ENCODE measurements at places on chromosomes 4 and X.

GRCh38 chr4:4754641-4755040 is 104.8 kb upstream of the MSX1 start:
- DNase-seq = no peak

DNA sequence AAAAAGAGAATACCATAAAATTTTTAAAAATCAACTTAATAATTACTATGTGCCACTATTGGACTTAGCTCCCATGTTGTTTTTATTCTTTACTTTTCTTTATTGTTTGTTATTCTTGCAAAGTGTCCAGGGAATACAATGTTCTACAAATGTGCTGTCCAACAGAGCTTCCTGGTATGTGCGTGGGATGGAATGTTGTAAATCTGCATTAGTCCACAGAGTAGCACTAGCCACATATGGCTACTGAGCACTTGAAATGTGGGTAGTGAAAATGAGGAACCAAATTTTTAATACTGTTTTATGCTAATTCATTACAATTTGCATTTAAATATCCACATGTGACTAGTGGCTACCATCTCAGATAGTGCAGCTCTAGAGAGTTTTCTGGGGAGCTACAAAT is 14.3 kb upstream of the CORIN start:
- peak; percentile 73 for DNase-seq

DNA sequence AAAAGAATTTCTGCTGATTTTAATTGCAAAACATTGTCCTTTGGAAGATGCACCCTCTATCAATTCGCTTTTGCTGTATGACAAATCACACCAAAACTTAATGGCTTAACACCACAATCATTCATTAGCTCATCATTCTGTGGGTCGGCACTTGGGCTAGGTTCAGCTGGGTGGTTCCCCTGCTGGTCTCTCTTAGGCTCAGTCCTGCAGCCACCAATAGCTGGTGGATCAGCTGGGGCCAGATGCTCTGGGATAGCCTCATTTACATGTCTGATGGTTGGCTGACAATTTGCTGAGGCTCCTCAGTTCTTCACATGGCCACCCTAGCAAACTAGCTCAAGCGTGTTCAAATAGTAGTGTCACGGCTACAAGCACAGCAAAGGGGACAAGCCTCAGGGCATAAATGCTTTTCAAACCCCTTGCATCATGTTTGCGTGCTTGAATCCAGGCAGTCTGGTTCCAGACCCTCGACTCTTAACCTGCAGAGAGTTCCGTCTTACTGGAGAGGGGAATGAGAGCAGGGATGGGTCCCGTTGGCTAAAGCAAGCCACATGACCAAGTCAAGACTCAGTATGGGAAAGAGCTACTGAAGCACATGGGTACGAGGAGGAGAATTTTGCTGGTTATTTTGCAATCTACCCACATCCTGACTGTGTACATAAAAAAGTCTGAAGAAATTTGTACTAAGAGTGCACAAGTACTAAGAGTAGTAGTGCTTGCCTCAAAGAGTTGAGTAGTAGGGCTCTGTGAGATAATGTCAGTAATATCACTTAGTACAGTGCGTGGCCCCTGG is 7.5 kb upstream of the ACSL1 start:
- DNase-seq = no peak

GRCh38 chrX:87236830-87237440 is 280.7 kb upstream of the KLHL4 start:
- DNase-seq = no peak

GRCh38 chr4:127783955-127784770 is 2.0 kb downstream of the HSPA4L start:
- no peak for DNase-seq

- DNase-seq = peak; percentile 63
These were observed 56.3 kb downstream of the CCDC149 start for GRCh38 chr4:24856586-24856985.

- peak; percentile 44 for DNase-seq
These were observed 20.5 kb downstream of the PSMD10 start for GRCh38 chrX:108070891-108071290.

DNA sequence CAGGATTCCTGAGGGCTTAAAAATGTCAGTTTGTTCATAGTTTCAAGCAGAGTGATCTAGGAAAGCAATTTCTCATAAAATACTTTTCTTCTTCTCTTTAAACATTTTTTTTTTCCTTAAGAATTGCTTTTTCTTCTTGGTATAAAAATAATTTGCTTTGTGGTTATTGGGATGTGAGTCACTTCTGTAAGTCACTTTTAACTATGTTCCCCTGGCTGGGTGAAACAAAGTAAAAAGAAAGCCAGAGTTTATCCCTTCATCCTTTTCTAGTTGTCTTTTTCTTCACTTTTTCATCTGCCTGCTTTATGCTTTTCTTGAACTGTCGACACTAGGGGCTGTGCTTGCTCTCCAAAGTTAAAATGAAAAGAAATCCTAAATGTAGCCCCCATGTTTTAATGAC is 33.5 kb downstream of the ARSJ start:
- DNase-seq = peak; percentile 79

DNA sequence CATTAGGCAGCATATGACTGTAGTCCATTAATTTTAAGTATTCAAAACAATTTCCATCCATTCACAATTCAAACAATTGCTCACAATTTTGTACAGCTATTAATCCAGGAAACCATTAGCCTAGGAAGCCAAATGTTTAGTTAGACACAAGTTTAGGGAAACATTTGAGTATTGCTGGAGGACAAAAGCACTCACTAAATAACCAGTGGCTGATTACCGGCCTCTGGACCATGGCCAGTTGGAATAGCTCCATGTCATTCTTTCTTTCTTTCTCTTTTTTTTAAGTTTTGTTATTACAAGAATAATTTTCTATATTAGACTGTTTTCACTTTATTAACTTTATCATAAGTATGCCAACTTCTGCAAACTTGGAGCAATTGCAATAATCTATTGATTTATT is 31.3 kb downstream of the TRIML2 start:
- DNase-seq = no peak

DNA sequence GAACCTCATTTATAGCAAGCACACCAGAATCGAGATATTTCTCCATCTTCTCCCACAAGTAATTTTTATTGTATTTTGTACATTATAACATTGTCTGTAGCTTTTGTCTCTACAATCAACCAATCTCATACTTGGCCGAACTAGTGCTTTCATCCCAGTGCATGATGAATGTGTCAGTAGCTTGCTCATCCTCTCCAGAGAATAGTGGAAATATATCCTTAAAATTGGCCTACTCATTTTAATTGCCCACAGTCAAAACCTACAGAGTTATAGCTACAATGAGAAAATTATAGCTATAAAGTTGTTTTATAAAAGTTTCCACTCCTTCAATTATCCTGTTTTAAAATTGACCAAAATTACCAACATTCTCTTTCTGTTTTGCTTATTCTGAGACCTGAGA is 103.8 kb downstream of the MAPK10 start:
- DNase-seq = peak; percentile 33

- DNase-seq = peak; percentile 72
These were observed 30.2 kb upstream of the TENM3 start for GRCh38 chr4:182213004-182213403.

DNA sequence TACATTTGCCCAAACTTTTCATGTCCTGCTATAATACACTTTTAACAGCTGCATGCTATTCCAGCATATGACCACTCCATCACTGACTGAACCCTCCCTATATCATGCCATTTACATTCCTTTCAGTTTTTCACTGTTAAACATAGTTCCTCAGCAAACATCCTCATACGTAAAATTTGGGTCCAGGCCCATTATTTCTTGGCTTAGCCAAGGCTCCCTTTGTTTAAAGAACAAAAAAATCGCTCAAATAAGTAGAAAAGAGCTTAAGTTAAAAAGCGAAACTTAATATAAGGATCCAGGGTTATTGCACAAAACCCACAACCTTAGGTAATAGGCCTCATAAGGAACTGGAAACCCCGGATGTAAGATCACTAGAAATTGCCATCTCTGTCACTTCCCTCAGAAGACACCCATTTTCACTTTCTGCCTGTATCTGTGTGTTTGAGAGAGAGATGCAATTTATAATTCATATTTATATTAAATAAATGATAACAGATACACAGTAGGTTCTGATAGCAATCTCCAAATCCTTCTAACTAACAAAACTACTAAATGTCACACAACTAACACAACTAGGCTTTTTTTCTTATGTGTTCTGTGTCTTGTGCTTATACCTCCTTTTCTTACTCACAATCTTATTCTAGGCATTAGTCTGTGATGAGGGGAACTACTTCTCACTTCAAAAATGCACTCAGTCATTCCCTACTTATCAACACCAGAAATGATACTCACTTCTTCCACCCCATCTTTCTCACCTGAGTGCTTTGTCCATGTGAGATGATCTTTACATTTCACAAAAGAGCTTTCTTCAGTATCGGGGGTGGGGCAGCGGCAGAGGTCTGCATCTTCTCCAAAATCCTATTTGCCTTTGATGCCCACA is 59.9 kb upstream of the FAM241A start:
- no peak for DNase-seq

GRCh38 chr4:48681856-48682255 is 98.2 kb downstream of the FRYL start:
- DNase-seq = peak; percentile 53

GRCh38 chrX:13695601-13696115 is 6.7 kb downstream of the RAB9A start:
- DNase-seq = no peak

- DNase-seq = no peak
These were observed 79.9 kb downstream of the MAOA start for GRCh38 chrX:43735957-43736356.

- DNase-seq = no peak
These were observed 1150.8 kb downstream of the STPG2 start for GRCh38 chr4:96992443-96992842.

- peak; percentile 96 for DNase-seq
These were observed 24.2 kb downstream of the HERC3 start for GRCh38 chr4:88616275-88617150.

- peak; percentile 74 for DNase-seq
These were observed 15.4 kb downstream of the IQSEC2 start for GRCh38 chrX:53265771-53266574.

DNA sequence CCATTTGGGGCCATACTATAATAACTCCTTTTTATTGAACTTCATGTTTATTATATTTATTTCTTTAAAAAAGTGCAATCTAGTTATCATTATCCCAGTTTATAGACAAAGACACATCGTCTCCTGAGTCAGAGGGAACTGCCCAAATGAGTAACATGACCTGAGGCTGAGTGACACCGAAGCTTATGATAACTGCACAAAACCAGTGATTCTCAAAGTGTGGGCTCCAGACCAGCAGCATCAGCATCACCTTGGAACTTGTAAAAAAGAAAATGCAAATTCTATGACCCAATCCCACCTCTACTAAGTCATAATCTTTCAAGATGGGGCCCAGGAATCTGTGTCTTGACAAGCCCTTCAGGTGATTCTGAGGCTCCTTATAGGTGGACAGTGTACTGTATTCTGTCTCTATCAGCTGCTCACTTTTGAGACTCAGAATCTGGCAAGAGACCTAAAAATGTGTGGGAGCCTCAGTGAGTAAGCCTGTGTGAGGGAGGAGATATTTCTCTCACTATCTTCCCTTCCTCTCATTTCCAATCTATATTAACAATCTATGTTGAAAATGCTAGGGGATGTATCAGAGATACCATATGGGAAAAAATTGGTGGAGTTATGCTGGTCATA is 147.0 kb downstream of the PACRGL start:
- DNase-seq = peak; percentile 3

DNA sequence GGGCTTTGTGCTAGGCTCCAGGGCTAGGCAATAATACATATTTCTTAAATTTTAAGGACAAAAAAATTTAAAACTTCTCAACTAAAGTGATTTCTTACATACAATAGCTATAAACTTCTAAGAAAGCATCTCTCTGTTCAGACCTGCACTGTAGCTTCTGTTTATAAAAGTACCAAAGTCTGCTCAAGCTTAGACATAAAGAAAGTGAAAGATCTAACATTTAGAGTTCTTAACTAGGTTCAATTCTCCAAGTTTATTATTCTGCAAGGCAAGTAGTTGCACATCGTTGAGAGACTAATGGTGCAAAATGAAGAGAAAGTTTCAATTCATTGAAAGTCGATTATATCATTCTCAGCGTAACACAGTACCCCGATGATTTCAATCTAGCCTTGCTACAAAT is 857.4 kb upstream of the HTR2C start:
- no peak for DNase-seq

DNA sequence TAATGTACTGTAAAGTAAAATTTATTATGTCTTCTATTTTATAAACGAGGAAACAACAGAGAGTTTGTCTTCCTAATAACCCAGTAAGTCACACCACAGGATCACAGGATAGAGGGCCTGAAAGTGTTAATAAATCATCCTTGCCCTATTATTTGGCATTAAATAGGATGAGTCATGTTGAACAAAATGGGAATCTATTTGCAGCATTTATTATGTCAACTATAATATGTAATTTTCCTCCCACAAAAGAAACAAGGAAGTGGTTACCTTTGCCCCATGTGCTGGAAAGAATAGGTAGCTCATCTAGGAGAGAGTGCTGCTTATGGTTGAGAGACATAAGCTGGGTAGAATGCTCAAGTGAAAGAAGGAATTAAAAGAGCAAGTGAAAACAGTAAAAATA is 237.6 kb upstream of the NDST3 start:
- no peak for DNase-seq

DNA sequence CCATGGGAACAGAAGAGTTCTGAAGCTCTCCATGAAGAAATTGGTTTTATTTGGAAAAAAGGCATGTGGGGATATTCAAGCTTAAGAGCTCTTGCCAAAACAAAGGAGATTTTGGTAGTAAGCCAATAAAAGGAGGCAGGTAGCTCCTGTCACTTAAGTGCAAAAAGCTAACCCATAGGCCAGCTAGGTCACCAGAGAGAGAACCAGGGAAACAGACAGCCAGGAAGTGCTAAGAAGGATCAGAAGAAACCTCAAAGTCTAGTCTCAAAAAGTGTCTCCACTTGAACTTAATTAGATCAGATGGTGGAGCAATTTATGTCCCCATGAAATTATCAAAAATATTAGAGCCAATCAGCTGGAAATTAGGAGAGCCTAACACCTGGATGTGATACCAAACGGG is 49.2 kb downstream of the CD40LG start:
- DNase-seq = no peak

DNA sequence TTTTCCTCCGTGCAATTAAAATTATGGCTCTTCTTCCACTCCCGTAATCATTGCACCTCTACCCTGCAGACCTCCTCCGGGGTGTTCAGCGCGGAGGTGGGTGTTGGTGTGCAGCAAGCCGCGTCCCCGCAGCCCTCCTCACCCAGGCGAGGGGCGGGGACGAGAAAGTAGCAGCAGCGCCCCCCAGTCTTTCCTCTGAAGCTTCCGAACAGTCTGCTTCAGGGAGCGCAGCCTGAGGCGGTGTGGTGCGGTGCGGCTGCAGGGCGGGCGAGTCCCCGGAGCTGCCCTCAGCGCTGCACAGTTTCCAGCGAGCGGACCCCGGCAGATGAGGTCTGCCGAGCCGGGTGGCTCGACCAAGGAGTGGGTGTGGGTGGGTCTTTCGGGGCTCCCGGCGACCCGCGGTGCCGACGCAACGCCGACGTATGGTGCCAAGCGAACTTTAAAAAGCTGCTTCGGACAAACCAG is at the start of gene FRAS1:
FRAS1 (plus strand) TSS at position 189 of the 465 bp plus-strand sequence. CDS start 687 bp downstream, outside the sequence.
- DNase-seq = peak; percentile 37

DNA sequence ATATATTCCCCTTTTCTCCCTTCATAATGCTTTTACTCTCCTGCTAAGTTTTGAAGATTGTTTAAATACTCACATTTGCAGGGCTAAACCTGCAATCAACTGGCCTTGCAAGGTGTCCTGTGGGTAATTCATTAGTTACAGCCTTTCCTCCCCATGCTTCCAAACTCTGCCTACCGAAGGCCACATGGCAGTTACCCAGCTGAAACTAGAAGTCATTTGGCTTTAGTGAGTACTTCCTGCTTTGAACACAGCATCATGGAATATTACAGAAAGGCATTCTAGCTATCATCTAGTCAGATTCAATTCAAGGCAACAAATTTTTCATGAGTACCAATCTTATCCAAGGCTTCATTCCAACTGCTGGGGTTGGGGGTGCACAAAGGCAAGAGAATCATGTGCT is 55.6 kb downstream of the SRPX start:
- no peak for DNase-seq
